Stimulated activated CD4-positive, alpha-beta T cell treated with anti-CD3 and anti-CD28 coated beads, TNF-alpha, amount 100 ng/mL, for 1 hour (primary cell): ENCODE measurements at places on chromosomes 7 and 10.

DNA sequence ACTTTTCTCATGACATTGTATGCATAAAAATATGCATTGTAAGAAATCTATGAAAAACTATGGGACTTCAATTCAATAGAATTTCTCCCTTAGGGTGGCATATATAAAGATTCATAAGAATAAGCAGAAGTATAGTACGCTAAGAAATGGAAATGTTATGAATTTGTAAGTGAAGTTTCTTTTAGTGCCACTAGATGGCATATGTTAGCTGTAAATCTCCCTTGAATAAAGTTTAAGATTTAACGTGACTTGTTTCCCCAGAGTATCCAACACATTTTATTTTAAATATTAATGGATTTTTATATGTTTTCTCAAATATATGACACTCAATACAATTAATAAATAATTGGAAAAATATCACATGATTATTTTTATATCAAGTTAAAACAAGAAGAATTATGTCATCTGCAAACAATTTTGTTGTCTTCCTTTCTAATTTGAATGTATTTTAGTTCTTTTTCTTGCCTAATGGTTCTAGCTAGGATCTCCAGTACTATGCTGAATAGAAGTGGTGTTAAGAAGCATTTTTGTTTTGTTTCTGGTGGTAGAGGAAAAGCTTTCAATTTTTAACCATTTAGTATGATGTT lies 287.2 kb downstream of the HGF start:
- DNase-seq: no peak

GRCh38 chr10:8318956-8319355 lies 264.5 kb downstream of the GATA3 start:
- no peak for DNase-seq

DNA sequence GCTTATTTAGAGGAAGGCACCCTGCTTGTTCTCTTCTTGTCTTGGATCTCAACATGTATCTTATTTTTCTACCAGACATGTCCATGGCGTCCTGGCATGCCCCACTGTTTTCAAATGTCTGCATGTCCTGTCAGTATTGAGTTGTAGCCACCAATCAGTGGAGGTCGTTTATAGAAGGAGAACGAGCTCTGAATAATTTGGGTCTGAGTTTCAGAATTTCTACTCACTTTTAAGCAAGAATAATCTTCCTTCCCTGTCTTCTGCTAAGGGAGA lies 2.9 kb upstream of the HOXA13 start:
- no peak for DNase-seq

DNA sequence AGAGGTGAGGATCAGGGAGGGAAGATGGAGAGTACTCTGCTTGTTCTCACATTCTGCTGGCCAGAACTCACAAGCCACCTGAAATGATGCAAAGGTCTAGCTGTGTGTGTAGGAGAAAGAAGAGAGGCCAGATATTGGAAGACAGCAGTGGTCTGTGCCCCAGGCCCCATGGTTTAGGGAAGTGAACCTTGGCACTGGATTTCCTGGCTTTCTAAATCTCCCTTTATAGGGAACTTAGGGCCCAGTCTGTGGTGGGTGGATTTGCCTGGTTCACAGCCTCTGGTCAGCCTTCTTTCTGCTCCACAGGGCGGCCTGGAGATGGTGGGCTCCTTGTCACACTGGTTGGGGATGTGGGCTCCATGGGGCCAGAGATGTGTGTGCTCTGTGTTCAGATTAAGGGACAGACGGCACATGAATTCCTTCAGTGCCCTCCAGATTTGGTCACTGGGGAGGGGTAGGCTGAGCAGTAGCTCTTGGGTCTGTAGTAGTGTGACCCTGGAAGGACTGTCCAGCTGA lies 9.5 kb upstream of the SH2D4B start:
- no peak for DNase-seq

DNA sequence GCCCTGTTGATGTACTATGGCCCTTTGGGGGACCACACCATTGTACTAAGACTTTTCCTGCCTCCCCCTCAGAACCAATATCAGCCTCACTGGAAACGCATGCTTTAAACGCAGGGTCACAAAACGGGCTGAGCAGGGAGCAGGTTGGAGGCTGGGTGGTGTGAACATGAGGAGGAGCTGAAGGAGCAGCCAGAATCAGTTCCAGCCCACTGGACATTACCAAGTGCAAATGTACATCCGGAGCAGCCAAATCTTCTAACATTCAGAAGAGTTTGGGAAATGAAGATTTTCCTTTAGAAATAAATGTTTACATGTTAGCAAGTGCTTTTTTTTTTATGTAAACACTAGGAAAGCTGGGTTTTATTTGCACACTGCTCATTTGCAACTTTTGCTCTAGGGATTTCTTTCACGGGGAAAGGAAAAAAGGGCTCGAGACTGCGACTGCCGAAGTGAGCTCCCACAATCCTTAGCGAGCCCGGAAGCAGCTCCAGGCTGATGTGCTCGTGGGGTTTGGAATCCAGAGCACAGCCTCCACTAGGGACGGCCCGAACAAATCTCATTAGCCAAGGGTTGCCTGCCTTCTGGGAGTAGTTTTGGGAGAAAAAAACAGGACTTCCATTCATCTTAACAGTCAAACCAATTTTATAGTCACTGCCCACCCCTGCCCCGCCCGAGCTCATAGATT lies 108.0 kb upstream of the YAE1 start:
- DNase-seq: no peak

- DNase-seq: no peak
Observed at GRCh38 chr7:25675789-25676474, 447.6 kb upstream of the NPVF start.

DNA sequence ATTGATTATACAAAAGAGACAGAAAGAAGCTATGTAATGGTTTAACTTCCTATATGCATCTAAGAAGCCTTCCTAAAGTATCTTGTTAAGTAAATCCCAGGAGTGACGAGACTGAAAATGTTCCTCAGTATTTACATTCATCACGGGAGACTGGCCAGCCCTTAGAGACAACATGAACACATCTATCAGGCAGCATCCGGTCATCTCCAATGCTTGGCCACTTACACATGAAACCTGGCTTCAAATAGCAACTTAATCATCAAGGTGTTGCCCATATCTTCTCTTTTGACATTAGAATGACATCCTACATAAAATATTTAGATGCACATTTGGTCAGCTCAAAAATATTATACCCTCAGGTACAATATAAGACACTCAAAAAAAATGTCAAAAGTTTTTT lies 33.8 kb downstream of the ERCC6 start:
- no peak for DNase-seq

GRCh38 chr7:92797693-92798092 lies 38.7 kb downstream of the CDK6 start:
- DNase-seq: no peak

DNA sequence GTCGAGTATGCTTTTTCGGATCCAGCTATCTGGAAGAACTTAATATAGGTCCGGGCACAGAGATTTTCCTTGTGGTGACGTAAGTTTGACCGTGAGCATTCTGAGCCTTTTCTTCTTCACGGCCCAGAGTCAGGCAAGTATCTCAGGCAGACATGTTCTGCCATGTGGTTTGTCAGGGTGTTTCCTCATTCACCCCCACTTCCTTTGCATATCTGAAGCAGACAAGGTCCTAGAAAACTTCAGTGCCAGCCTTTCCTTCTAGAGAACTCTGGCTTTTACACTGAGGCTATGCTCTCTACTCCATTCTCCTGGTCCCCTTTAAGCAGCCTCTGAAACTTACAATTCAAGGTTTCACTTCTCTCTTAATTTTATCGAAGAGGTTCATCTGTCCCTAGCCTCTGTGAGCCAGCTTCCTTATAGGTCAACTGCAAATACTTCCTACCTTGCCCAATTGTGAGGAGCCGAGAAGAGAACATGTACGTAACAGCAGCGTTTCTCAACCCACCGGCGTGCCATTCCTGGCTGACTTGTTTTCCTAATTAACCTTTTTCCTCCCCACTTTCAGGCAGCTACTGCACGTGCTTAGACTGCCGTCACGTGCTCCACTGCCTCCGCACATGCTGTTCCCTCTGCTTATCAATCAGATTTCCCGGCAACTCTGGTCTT lies 47.3 kb downstream of the CDCA7L start:
- DNase-seq: no peak

- DNase-seq: no peak
Observed at GRCh38 chr10:17022466-17022825, 107.2 kb downstream of the CUBN start.

DNA sequence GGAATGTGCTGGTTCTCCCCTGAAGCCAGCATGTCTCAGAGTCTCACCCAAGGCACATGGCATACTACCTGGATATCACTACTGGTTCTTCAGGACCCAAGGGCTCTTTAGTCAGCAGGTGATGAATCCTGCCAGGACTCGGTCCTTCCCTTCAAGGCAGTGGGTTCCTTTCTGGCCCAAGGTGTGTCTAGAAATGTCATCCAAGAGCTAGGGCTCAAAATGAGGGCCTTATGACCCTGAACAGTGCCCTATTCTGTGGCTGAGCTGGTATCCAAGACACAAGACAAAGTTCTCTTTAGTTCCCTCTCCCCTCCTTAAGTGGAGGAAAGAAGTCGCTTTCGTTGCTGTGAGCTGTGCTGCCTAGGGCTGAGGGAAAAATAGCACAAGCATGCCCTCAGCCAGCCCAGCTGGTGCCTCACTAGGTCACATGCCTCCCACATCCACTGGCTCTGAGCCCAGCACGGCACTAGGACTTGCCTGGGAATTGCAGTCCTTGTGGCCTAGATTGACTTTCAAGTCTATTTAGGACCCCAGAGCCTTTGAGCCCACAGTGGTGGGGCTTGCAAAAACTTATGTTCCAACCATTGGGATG lies 106.0 kb downstream of the BMS1 start:
- DNase-seq: no peak

GRCh38 chr7:16940776-16941175 lies 59.0 kb upstream of the AGR3 start:
- no peak for DNase-seq

GRCh38 chr10:22599048-22599561 lies 115.3 kb downstream of the PIP4K2A start:
- DNase-seq: no peak

DNA sequence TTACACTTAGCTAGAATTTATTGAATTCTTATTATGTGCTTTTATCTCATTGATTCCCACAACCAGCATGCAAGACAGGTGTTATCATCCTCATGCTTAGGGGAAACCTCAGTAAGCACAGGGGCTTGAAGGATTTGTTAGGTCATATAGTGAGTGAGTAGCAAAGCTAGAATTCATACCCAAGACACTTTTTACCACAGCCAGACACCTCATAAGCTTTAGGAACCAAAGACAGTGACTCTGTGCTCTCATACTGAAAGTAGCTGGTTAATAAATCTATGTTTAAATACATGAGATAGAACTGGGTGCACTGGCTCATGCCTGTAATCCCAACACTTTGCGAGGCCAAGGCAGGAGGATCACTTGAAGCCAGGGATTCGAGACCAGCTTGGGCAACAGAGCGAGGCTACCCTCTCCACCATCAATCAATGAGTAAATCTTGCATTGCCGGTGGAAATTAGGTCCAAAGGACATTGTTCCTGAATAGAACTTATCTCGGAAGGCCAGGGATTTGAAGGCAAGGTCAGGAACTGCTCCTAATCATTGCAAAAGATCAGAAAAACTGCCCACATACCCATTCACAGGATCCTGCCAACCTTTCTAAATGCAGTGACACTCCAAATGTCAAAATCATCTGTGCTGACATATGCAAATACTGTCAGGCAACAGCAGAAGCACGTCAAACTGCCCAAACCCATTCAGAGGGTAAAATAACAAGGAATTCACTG lies 523.5 kb downstream of the PARD3 start:
- no peak for DNase-seq

- no peak for DNase-seq
Observed at GRCh38 chr7:92925876-92926696, 89.7 kb upstream of the CDK6 start.

DNA sequence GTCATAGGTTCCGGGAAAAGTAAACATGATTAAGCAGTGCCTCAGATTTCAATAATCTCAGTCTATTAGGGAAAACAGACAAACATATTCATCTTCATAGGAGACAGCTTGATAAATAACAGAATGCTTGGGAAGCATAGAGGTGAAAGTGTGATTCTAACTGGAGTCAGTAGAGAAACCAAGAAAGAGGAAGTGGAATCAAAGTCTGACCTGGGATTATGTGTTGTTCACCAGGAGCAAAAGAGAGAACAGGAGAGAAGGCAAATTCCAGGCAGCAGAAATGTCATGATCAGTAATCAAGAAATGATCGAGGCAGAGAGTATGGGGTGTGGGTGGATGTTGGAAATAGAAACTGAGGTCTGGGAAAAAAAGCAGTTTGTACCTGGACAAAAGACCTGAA lies 43.7 kb downstream of the DGKB start:
- no peak for DNase-seq

DNA sequence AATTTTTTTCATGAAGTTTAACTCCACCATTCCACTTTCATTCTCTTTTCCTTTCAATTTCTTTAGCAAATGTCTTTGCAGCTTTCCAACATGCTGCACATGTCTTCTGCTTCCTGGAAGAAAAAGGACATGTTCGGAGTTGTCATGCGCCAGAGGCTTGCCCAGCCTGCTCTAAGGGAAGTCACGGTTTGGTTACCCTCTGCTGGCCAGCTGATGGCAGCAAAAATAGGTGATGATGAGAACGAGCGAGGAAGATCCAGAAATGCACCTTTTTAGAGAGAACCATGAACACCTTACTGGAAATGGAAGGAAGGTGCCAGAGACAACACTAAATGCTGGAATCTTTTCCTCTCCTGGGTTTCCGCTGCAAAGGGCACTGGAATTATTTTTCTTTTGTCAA lies 4.9 kb upstream of the ZSCAN21 start:
- no peak for DNase-seq

GRCh38 chr10:35341521-35341920 lies 5.2 kb downstream of the CCNY start:
- no peak for DNase-seq

DNA sequence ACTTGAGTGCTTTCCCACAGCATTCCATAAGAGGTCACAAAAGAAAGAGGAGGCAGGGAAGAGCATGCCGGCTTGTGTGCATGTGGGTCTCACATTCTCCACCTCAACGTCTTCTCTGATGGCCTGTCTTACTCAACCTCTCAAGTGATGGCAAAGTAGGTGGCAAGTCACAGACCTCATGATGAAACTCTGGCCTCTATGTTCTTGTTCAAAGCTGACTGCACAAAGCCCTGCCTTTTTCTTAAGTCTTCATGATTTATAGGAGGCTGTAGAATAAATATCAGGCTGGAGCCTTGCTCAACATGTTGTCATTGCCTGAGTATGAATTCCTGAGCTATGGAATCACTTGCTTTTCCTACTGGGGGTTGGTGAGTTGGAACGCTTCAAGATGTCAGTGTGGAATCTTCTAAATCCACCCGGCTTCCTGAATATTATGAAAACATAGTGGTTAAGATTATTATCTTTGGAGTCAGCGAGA lies 213.6 kb upstream of the INHBA start:
- no peak for DNase-seq
